ENCODE measurements at places on chromosomes 5 and 9.

- no peak for DNase-seq
These were observed 68.5 kb downstream of the IL31RA start for GRCh38 chr5:55919625-55920024.

GRCh38 chr9:33380390-33381094, 21.8 kb downstream of the AQP7 start:
- no peak for DNase-seq

DNA sequence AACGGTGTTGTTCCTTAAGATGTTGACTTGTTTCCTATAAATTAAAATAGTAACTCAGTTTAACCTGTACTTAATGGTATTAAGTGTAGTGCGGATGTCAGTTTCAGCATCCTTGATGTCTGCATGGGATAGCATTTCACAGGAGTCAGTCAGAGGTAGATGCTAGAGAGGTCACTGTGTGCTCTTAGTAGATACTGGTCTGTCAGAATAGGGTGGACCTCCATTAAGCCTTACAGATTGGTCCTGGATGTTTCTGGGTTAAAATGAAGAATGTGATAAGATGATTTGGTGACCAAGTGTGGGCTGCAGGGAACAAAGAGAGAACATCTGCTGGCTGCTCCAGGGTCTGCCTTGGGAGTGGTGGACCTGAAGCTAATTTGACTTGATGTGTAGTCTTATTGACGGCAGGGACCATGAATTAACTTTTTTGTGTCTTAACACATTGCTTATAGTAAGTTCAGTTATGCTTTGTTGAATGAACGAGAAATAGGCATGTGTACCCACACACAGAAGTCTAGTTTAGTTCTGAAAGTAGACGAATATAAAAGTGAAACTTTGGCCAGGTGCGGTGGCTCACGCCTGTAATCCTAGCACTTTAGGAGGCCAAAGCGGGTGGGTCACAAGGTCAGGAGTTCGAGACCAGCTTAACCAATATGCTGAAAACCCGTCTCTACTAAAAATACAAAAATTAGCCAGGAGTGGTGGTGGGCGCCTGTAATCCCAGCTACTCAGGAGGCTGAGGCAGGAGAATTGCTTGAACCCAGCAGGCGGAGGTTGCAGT, 12.5 kb downstream of the RAB24 start:
- no peak for DNase-seq

DNA sequence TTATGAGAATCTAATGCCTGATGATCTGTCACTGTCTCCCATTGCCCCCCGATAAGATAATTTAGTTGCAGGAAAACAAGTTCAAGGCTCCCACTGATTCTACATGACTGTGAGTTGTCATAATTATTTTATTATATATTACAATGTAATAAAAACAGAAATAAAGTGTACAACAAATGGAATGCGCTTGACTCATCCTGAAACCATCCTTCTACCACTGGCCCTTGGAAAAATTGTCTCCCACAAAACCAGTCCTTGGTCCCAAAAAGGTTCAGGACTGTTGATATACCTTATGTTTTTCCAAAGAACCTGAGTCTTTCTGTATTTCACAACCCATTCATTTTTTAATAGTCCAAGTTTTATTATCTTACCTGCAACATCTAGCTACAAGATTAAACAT, 403.5 kb downstream of the TAF11L14 start:
- no peak for DNase-seq

GRCh38 chr5:82847562-82847961, 229.6 kb downstream of the TMEM167A start:
- no peak for DNase-seq

GRCh38 chr5:176723440-176723839, 76.2 kb downstream of the TSPAN17 start:
- no peak for DNase-seq

GRCh38 chr9:126050605-126050990, 276.0 kb upstream of the MVB12B start:
- DNase-seq, result no peak
